ENCODE measurements at places on chromosomes 5 and 9.
A peak's percentile ranks its signal among the peaks of the same experiment; 100 is the strongest.

DNA sequence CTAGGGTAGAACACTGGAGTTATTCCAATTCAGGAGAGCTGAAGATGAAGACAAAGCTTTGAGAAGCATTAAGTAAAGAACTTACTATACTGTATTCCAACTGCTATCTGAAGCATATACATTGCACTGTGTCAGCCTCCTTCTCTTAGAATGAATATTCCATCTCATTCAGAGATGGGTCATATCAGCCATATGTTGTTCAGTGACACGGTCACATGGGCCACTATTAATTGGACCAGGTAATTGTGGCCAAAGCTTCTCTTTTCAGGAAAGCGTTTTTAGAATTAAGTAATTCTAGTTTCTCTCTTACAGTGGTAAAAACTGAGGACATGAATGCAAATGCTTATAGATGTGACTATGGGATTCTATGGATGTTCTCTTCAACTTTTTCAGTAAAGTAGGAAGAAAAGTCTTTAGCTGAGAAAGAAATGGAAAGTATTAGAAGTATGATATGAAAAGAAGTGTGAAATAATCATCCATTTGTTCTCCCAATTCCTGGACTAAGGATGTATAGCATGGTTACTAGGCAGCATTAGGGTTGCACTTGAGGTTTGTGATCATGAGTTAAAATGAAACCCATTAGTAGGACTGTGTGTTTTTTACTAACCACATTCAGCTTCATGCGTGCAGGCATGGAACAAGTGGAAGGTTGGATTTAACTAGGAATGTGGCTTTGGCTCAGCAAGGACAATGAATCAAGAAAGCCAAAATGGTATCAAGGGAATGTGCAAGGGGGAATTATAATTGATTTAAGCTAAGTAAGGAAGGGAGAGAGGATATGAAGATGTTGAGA lies 40.9 kb downstream of the CETN3 start:
- no peak for DNase-seq

DNA sequence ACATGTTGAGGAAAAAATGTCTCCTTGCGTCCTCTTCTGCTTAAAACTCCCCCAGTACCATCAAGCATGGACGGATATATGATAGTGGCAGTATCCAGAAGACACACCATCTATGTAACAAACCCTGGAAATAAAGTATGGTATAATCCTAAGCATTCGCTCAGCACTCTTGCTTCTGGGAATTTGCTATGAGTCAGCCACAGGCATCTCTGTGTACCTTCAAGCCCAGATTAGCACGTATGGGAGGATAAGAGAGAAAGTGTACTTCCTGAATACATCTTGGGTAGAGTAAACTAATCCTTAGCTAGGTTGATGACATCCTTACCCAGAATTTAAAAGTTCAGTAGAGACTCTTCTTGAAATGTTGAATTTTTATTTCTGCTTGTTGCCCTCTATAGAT lies 71.2 kb downstream of the GHR start:
- DNase-seq = no peak

DNA sequence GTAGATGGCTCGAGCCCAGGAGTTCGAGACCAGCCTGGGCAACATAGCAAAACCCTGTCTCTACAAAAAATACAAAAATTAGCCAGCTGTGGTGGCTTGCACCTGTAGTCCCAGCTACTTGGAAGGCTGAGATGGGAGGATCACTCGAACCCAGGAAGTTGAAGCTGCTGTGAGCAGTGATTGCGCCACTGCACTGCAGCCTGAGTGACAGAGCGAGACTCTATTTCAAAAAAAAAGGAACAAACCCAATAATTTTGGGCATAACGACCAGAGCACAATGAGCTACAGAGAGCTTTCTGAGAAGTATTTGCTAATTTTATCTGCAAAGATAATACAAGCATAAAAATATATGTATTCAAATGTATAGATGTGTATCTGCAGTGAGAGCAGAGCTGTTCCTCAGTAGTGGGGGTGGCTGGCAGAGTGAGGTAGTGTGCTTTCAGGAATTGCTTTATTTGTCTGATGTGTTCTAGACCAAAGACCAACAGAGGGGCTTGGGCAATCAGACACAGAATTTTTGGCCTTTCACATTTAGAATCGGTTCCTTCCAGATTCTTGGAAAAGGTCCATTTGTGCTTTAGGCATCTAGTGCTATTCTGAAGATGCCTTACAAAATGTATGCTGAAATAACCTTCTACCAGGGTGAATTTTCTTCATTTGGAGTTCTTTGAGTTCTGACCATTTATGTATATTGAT lies 5.2 kb downstream of the DOCK8 start:
- DNase-seq = no peak

DNA sequence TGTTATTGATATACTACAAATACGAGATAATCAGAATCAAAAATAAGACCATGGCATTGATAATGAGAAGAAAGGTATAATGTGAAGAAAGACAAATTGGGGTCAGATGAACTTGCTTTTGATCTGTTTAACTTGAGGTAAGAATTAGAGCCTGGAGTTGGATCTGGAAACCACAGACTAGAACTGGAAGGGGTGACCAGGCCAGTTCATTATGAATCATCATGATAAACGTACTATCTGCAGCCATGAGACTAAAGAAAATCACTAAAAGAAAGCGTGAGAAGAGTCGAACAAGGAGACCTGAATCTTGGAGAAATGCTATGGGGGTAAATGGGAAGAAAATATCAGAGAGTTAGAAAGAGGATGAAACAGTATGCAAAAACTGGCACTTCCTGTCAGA lies 967.5 kb downstream of the NR2F1-AS1 start:
- no peak for DNase-seq

DNA sequence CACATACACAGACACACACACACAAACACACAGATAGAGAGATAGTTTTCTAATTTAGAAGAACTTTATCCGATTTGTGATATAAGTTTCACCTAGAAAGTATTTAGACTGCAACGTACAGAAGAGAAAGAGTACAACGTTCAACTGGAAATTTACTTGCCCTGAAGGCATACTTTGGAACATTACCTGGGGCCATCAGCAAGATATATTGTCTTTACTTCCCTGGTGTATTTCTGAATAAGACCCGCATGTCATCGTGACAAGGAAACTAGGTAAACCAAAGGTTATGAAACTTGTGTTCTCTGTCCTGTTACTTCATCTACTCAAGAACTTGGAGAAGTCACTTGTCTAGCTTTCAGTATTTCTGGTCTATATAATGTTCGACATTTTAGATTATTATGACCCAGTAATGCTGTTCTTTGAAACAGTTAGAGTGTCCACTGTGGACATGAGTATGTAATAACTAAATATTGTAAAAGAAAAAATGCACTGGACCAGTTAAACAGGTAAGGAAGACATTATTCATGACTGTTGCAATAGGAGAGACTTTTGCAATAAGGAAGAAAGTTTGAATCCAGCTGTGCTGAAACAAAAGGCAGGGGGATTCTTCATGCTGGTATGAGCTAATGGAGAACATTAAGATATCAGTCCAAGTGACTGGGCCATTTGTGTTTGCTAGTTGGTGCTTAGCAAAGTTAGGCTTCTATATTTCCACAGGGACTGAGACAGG lies 1791.1 kb downstream of the MAT2B start:
- no peak for DNase-seq

- DNase-seq = no peak
These were observed 251.8 kb downstream of the ROR2 start for GRCh38 chr9:91698266-91698665.

DNA sequence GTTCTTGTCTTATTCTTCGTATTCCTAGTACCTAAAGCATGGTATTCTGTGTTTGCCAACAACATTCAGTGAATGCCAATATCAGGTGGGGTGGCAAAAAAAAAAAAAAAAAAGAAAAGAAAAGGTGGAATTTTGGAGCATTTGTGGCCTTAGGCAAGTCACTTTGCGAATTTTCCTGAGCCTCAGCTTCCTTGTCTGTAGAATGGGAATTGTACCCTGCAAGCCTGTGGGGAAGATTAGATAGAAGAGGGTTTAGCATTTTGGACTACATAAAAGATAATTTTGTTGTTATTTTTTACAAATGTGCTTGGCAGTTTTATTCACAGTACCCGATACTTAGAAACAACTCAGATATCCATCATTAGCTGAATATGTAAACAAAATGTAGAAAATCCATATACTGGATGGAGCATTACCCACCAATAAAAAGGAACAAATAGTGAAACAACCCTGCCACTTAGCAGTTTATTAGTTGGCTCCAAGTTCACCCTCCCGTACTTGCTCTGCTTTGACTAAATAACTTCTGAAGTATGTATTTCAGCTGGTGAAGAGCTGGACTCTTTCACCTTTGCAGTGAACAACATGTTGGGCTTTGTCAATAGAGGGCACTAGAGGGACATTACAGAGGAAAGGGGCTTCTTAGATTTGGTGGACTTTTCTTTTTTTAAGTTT lies 13.6 kb downstream of the UBE2D2 start:
- DNase-seq = no peak

DNA sequence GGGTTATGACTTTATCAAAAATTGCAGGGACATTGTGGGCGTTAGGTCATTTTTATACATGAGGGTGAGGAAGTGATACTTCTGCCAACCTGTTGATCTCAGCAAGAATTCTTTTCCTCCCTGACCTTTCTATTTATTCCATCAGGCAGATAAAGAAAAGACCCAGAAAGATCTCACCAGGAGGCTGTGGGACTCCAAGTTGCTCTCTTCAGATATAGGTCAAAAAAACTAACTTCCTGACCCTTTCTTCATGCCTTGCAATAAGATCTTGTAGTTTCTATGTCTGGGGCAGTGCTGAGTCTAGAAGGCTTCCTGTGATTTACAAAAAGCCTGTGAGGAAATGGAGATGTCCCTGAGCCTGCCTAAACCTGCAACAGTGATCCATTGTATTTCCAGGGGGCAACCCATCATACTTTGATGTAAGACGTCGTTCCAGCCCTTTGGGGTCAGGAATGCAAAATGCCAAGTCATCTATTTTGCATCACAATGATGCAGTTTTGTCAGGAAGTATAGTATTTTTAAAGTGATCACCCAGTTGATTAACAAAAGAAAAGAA lies 22.0 kb upstream of the PIK3R1 start:
- no peak for DNase-seq

DNA sequence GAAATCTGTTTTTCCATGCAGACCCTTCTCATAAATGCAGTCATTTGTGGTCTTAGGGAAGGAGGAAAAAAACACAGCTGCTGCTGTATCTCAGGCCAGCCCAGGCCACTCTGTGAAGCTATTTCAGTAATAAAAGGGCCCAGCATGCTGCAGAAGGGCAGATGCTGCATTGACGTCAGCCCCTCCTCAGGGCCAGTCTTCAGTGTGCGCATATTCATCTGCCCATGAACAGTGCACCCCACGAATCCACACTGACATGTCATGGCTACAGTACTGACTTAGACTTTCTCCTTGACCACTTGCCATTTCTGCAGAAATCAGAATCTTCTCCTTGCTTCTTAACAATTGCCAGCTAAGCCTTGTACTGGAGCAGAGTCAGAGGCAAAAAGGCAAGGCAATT lies 304.7 kb downstream of the GABRG2 start:
- DNase-seq = no peak

GRCh38 chr9:127181595-127182190 lies 59.3 kb upstream of the ANGPTL2 start:
- no peak for DNase-seq

DNA sequence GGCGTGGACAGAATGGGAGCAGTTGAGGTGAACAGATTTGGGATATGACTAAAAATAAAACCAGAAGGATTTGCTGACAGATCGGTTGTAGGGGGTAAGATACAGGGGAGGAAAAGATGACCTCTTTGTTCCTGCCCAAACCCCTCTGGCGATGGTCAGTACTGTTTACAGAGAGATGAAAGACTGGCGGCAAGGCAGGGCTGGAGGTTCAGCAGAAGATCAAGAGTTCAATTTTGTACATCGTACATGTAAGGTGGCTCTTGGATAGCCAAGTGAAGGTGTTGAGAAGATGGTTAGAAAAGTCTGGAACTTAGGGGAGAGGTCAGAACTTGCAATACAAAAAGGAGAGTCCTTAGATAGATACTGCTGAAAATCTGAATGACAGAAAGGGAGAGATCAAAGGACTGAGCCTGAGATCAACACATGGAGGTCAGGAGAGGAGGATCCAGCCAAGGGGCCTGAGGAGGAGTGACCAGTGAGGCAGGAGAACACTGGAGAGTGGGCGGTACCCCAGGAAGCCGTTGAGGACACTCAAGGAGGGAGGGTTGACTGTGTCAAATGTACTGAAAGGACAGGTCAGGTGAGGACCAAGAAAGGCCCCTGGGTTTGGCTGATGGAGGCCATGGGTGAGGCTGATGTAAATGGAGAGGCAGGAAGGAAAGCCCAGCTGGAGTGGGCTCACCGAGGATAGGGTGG lies 7.1 kb downstream of the IL4 start:
- no peak for DNase-seq

DNA sequence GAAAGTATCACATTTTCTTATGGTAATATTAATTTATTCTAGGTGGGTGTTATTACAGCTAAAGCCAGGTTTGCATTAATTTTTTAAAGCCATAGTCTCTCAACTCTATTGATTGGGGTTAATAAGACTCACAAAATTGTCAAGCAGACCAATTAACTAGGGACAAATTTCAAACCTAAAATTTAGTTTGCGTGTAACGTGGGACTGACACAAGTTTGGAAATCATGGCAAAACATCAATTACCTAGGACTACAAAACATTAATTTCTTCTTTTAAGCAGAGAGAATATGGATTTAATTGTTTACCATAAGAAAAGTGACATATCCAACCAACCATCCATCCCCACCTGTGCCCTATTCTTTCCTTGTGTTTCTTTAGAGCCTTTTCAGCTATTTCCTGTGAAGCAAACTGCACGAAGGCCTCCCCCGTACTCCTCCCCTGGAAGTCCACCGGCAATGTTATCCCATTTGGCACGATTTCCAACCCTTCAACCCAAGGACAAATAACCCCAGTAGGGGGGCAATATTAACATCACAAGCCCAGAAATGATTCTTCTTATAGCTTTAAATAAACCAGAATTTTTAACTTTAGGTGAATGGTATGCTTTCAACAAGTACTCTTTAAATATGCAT lies 4.4 kb downstream of the HNRNPH1 start:
- DNase-seq = no peak

GRCh38 chr9:96289392-96289791 lies 12.6 kb downstream of the HSD17B3 start:
- no peak for DNase-seq

DNA sequence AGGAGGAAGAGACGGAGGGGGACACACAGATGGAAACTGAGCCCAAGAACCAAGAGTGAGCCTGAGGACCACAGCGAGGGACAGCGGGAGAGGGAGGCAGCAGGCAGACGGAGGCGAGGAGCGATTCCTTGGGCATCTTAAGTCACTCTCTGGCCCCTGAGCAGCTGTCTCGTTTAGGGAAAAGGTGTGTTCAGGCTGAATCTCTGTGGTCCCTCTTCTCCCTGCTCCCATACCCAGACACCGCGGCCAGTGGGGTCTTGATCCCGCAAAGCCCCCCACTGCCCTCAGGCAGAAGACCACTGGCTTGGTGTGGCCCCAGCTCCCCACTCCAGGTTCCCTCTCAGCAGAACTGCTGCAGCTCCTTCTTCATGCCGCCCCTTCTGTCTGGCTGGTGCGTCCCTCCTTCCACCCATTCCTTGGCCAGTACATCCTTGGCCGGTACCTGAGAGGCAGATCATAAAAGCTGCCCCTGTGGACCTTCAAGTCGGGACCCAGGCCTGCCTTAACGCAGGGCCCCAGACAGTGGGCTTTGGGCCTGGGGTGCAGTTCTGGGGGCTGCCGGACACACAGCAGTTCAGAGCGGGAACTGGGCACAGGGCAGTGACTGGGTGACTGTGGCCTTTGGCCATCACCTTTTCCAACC lies 5.8 kb upstream of the RALGDS start:
- DNase-seq = peak; percentile 50
